D721Med (cell line): ENCODE measurements at places on chromosomes 12 and 14.

DNA sequence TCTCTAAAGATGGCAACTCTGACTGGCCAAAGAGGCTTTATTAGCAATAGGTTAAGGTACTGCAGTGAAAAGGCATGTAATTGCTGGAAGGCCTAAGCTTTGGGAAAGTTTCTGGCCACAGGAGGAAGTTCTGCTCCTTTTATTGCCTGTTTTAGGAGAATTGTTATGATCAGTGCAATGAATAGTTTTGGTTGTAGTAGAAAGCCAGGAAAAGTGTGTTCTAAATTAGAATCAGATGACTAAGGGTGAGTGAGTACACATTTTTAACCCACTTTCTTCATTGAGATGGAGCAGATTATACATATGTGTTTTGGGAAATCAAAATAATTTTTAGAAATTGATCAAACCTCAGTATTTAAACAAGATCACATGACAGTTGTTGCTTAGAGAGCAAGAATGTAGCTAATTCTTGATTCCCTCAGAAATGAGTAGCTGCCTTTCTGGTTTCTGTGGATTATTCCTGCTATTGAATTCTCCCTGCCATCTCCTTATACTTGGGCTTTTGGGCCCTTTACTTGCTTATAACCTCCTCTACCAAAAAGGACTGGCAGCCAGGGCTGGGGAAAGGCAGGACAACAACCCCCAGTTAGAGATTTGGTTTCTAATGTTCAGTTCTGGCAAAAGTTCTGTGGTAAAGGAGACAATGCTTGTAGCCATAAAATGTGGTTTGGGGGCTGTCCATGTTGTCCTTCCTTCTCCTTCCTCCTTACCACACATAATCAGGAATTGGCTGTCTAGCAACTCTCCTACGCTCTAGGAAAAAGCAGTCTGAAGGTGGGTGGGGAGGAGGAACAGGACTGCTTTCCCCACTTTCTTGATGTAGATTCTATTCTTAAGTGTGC, 217.1 kb downstream of the SLC38A4 start:
- no peak for DNase-seq

GRCh38 chr14:76391981-76392690, 16.2 kb downstream of the ESRRB start:
- no peak for DNase-seq

DNA sequence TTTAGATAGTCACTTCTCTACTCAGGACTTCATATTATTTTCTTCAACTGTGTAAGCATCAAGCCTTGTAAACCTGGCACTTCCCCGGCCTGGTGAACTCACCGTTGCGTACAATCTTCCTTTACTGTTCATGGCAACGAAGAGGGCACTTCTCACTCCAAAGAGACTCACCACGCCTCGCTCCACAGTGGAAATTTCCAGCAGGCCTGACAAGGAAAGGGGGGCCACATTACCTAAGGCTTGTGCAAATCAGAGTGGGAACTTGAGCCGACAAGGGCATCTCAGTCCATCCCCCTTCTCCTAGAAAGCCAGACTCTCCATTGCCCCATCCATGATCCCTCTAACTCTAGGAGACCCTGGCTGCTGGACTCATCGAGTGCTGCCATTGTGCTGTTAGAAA, 1.6 kb downstream of the FGF6 start:
- DNase-seq = no peak

DNA sequence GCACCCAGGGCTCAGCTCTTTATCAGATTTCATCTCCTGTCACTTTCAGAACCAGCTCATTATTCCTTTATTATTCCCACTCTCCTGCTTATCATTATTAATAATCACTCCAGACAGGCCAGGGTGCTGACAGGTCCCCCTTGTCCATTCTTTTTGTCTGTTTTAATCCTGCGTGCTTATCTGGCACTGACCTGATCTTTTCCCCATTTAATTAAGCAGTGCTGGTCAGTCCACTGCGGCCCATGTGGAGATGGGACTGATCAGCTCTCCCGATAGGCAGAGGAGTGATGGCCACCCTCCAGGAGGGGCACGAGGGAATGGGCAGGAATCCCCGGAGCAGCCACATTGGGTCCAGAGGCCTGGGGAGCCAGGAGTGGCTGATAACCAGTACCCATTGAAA, 55.5 kb upstream of the GPATCH2L start:
- DNase-seq = no peak

DNA sequence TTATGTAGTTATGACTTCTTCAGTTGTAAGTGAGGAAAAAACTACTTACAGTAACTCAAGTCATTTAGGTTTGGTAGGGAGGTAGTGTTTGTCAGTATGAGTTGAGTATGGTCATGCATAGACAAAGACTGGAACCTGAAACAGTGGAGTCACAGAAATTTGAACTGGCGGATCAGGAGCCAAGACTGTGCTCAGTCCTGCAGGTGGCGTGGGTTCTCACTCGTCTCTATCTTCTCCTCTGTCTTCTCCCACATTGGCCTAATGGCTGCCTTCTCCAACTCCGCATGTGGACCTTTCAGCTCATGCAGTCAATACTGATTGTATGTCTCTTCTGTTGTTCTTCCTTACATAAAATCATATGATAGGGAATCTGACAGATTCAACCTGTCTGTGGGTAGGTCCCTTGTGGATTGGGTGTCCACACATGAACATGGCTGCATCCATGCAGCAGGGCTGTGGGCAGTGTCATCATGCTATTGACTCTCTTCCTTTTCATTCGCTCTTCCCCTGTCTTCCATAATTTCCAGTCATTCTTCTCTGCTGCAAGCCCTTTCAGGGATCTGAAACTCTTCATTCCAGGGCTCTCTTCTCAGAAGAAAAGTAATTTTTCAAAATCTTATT, 78.8 kb upstream of the NEDD1 start:
- no peak for DNase-seq
